Mesenteric fat pad (tissue), 1 donor: ENCODE measurements at places on chromosomes 11 and 22.

- DNase-seq, result no peak
Observed at GRCh38 chr11:2976294-2977063, 15.7 kb downstream of the NAP1L4 start.

DNA sequence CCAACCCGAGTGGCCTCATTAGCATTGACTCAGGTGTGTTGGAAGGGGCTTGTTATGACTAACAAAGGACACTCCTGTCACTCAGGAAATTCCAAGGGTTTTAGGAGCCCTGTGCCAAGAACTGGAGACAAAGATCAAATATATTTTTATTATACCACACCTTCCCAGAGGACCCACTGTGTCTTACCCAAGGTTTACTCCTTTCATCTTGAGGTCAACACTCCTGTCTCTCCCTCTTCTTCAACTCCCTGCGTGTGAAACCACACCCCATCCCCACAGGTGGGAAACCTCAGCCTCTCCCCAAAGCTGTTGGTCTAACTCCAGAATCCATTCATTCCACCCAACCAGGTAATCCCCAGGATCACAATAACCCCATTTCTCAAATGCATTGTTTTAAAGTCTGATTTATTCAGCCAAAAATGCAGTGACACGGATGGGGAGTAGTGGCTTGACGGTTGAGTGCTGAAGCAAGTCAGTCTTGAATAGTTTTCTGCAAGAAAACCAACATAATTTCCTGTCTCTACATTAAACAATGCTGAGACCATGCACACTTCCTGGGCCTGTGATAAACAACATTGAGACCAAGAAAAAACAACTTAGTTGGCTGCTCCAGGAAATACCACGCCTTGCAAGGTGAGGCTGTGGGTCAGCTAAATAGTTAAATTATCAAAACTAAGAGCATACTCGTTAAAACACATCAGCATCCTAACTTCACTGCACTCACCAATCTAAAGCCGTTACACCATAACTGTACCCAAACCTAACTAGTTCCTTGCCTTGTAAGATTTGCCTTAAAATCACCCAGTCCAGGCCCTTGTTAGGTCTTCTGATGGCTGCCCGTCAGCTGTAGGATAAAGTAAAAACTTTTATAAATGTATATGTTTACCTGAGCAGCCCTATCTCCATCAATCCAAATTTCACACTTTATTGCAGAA lies 38.5 kb upstream of the SPON1 start:
- no peak for DNase-seq

- DNase-seq, result peak; percentile 51
Observed at GRCh38 chr11:17782145-17782544, 47.6 kb downstream of the KCNC1 start.

DNA sequence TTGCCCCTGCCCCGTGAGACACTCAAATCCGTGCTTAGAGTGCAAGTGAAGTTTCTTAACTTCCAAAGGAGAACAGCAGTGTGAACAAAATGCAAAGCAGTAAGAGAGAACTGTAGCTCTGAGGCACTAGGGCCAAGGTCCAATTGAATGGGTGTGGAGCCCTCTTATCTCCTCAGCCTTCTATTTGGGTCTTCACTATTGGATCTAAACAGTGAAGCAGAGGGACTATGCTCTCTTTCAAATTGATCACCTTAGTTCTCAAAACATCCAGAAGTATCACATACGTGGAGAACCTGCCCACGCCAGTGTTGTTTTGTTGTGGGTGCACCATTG lies 49.6 kb downstream of the C22orf31 start:
- no peak for DNase-seq

DNA sequence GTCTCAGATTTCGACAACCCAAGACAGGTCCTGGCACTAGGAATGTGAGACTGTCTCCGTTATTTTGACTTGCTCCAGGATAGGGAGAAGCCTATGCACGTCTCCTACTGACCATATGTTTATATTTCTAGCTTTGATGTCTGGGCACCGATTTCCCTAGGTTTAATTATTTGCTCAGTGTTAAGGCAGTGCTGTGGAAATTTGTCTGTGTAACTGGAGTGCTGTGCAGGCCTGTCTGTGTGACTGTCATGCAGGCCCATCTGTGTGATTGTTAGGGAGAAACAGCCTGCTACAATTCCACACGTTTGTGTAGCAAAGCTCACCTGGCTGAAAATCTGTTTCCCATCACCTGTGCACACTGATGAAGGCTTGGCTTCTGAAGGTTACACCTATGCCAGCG lies 29.6 kb upstream of the HSPA8 start:
- DNase-seq, result peak; percentile 9
